ENCODE measurements at places on chromosomes 1 and 21.

GRCh38 chr1:62735491-62736171, 47.4 kb upstream of the DOCK7 start:
- no peak for DNase-seq

DNA sequence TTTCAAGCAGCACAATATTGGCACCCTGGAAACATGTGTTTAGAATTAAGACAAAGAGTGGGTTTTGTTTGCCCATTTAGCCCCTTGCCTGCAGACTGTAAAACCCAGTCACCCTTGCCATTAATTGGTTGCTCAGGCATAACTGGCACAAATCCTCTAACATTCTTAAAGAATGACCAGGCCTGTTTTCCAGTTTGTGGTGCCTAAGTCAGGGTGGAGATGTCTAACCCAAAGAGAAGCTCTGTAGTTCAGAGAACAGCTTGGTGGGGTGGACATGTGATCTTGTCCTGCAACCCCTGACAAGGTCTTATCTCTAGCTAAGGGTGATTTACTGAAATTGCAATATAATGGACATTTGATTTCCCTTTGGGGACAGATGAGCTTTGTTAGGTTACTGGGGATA, 8.8 kb upstream of the ANGPTL7 start:
- DNase-seq = no peak

DNA sequence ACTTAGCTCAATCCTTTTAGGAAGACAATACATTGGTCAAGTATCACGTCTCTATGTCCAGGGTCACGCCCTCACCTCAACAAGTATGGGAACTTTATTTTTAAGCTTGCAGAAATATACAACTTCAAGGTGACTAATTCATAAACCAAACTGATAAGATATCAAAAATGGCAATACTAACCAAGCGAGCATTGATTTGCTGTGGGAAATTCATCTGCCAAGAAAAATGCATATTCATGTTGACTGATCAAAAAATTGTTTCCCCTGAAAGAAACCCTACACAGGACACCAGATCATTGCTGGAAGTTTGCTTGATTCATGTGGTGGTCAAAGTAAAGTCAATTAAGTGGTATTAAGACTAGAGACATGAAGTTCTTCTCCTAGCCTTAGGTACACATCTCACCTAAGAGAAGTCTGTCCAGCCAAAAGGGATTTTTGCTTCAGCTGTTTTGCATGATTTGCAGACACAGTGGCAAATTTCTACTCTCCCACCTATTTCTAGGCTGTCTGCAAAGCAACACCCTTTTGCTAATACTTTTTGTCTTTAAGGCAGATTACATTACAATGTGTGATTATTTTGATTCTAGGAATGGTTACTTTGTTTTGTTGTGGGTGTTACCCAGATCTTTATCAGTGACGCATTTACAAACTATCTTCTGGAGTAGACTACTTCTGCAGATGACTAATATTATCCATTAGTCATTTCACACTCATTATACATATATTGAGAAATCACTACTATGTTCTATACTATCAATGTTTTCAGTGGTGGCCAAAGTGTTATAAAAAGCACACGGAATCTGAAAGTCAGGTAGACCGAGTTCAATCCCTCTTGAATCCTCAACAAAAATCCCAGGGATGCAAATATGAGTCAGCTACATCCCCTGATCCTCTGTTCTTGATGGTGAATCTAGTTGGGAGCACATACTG, 12.4 kb downstream of the SAMSN1 start:
- no peak for DNase-seq

- DNase-seq = no peak
Observed at GRCh38 chr1:171468120-171468750, 17.1 kb upstream of the PRRC2C start.

- no peak for DNase-seq
Observed at GRCh38 chr1:219626865-219627264, 14.0 kb upstream of the ZC3H11B start.

DNA sequence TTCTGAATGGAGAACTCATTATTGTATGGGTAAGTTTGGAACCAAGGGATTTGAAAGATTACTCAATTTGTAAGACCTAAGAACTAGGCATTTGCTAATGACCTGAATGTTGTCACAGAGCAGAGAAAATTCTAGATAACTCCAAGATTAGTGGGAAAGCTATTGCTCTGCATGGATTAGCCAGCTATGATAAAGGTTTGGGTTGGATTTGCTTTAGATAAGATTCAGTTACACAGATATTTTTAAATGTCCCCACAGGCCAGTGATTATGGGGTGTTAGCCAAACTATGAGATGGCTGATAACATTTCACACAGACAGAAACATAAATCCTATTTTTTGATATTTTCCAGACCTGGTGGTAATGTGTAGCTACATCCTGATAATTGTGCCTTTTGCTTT, 88.2 kb downstream of the NTPCR start:
- no peak for DNase-seq

DNA sequence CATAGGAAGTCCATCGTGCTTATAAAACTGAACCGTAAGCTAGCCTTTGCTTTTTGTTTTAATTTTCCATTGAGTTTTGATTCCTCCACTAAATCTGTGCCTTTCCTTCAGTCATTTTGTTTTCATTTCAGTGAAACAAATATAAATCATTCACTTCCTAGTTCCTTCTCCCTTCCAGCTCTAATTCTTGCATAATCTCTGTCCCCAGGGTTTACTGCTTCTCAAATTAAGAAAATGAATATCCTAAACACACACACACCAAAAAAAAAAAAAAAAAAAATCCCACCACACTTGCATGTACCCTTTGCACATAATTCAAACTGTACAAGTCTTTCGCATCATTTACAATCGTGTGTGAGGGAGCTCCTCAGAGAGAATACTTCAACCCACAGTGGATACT, 6.8 kb downstream of the KCNH1 start:
- no peak for DNase-seq

GRCh38 chr1:7558041-7558461, 213.0 kb upstream of the VAMP3 start:
- DNase-seq = no peak

- no peak for DNase-seq
Observed at GRCh38 chr1:168371477-168371876, 90.8 kb downstream of the TBX19 start.

DNA sequence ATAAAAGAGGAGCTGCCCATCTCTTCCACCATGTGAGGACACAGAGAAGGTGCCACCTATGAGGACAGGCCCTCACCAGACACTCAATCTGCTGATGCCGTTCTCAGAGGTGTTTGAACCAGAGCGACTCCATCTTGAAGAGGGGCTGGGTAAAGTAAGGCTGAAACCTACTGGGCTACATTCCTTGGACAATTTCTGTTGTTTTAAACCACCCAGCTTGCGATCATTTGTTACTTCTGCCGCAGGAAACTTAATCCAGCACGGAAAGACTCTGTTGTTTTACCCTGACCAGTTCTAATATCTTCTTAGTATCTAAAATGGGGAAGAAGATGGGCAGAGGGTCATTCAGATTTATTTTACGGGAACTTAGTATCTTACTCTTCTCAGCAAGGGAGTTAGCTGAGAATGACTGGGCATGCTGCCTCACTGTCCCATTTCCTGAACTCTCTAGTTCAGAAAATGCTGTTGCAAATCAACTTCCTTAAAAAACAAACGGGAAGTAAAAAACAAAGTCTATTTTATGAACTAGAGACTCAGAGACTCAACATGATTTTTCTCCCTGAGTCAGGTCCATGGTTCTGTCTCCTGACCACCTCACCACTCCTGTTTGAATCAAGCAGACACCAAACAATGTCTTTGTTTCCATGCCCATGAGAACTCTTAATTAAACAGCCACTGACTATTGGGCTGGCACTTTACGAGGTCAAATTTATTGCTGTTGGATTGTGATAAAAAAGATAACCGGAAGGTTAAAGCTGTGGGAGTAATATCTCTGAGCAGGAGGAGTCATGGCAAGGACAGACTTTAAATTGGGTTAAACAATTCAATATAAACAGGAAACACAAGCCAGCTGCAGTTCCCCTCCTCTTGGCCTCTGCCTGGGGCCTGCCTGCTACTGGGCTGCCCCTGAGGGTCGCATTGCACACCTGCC, 23.8 kb upstream of the IFNAR1 start:
- no peak for DNase-seq

DNA sequence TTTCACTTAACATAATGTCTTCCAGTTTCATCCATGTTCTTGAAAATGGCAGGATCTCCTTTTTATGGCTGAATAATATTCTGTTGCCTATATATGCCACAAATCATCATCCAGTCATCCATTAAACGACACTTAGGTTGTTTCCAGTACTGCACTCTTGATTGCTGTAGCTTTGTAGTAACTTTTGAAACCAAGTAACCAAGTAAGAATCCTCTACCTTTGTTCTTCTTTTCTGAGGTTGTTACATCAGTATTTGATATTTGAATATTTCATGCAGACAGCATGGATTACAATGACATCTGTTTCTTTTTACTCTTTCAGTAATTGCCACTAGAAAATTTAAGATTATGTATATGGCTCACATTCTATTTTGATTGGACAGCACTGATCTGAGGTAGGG, 22.1 kb upstream of the PRDM2 start:
- no peak for DNase-seq

DNA sequence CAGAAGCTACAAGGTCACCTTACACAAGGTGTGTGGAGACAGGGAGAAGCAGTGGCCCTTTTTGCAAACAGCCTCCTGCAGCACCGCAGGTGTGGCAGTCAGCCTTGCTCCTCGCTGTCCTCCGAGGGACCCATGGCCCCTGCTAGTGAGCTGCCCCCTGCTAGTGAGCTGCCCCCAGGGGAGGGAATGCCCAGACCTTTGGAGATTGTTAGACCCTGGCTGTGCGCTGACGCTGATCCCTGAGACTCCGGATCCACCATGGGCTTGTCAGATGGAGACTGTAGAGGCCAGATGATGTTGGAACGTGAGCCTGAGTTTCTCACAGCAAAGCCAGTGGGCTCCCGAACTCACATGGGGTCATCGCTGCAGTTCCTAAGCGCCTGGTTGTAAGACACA, 172.2 kb downstream of the NPHP4 start:
- DNase-seq = no peak

DNA sequence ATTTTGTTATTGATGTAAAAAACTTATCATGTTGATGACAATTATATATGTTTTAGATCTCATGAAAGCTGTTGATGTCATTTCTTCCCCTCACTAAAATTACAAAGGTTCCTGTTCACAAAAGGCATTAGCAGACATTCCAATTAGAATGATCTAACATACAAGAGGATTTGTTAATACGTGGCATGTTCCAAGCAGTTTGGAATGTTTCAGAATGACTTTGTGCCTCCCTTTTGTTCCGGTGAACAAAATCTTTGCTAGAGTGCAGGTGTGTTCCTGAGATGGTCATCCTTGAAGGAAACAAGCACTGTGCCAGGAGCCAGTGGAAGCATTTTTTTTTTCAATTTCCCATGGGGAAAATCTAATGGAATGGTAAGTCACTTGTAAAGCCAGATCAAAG, 108.0 kb upstream of the KCTD3 start:
- no peak for DNase-seq

DNA sequence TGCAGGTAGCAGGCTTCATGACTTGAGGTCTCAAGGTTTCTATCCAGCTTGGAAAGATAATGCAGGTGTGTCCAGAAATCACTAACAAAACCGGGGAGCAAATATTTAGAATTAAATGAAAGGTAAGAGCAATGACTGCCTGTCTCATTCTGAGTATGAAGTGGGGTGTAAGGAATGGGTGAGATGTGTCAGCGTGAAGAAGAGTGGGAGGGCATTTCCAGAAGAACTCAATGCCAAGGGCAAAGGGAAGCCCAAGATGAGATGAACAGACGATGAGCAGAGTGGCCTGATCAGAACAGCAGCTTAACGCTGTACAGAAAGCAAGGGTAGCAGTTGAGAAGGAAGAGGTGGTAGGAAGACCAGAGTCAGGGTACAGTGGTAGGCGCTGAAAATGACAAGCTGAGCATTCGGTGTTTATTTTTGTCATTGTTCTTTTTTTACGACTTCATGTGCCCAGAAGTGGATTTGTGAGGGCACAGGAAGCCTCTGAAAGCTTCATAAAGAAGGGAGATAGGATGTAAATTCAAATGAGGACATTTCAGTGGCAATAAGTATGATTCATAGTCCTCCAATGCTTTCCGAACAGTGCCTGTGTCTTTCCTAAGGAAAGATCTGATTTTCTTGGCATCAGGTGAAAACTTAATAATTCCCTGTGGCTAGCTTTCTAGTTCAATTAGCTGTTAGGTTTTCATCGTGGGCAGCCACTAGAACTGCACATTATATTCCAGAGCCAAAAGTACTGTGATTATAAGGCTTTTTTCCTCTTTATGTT, 190.5 kb downstream of the APP start:
- no peak for DNase-seq

GRCh38 chr1:10339815-10340214, 59.0 kb upstream of the PGD start:
- DNase-seq = no peak

GRCh38 chr1:27154991-27155781, at the start of gene SLC9A1:
Gene SLC9A1 (minus strand): TSS chr1:27155125. CDS start chr1:27154334, 791 bp downstream.
- DNase-seq = peak; percentile 83

GRCh38 chr1:29761159-29761928, 525.0 kb downstream of the PTPRU start:
- DNase-seq = no peak

- DNase-seq = no peak
Observed at GRCh38 chr1:27374362-27375086, at the start of gene FCN3. Gene FCN3 (minus strand): TSS chr1:27374824. CDS start chr1:27374818, 6 bp downstream.

GRCh38 chr21:43928222-43929125, 63.5 kb downstream of the AGPAT3 start:
- no peak for DNase-seq

DNA sequence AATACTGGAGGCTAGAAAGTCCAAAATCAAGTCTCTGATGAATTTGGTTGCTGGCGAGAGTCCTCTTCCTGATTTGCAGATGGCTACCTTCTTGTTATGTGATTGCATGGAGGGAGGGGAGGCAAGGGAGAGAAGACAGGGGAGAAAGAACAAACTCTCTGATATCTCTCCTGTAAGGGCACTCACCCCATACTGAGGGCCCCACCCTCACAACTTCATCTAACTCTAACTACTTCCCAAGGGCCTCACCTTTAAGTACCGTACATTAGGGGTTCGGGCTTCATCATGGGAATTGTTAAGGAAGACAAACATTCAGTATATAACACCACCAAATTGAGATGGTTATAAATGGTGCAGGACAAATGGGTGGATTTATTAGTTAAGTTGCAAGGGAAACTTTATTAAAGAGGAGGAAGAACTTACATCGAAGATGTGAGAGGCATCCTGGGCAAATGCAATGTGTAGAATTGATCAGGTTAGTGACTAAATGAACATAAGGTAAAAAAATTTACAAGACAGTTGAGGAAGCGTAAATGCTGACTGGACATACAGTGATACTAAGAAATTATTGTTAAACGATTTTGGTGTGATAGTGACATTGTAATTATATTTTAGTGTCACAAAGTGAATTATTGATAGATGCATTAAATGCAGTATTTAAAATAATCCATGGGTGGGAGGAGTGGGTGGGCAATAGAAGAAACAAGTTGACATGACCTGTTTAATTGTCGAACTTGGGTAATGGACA, 10.6 kb downstream of the OR2B11 start:
- DNase-seq = no peak

GRCh38 chr1:6198646-6199297, 623 bp downstream of the RPL22 start:
- DNase-seq = no peak

DNA sequence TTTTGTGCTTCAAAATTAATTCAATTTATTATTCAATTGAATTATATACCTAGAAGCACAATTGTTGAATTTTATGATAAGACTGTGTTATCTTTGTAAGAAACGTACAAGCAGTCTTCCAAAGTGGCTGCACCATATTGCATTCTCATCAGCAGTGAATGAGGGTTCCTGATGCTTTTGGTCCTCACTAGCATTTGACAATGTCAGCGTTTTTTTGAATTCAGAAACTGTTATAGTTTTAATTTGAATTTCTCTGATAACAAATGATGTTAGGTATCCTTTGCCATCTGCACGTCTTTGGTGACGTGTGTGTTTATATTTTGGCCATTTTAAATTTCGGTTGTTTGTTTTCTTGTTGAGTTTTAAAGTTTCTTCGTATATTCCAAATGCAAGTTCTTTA, 553.0 kb upstream of the ZP4 start:
- no peak for DNase-seq
